Spinal cord (tissue), 10 donors: ENCODE measurements at places on chromosomes 4 and X. TPM values are rescaled to one million over a fixed set of nuclear protein-coding genes. Genes with fewer than 3 reads are reported as not detected.

DNA sequence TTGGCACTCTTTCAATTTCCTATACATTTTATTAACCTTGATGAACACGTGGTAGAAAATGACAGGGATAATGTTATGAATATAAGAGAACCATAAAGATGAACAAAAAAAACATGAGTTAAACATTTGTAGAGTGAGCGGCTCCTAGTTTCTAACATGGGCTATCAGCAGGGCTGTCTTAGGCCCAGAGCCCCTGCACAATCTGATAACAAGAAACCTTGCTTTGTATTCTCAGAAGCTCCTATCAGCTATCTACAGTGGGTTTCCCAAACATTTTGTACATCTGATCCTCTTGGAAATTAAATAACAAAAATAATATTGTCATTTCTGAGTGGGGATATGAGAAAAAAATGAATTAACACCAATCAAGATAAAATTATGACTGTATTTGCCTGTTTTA, 10.6 kb upstream of the RBPJ start:
- no peak for DNase-seq

- DNase-seq = no peak
Observed at GRCh38 chr4:2416564-2417225, 1.8 kb downstream of the ZFYVE28 start.

DNA sequence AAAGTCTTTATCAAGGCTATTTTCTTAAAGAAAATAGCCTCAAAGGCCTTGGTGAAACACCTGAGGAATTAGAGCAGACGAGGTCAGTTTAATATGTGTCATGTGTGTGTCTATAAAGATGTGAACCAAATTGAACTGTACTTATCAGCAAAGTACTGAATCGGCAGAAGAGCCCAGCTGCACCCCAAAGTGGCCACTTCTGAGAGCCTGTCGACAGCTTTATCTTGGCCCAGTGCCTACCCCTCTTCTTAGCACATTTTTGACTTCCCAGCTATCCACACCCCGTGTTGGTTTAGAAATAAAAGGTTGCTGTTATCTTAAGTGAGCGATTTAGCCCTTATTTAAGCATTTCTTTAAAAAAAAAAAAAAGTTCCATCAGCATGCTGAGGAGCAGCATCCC, 329.7 kb downstream of the FBXW7 start:
- DNase-seq = no peak

DNA sequence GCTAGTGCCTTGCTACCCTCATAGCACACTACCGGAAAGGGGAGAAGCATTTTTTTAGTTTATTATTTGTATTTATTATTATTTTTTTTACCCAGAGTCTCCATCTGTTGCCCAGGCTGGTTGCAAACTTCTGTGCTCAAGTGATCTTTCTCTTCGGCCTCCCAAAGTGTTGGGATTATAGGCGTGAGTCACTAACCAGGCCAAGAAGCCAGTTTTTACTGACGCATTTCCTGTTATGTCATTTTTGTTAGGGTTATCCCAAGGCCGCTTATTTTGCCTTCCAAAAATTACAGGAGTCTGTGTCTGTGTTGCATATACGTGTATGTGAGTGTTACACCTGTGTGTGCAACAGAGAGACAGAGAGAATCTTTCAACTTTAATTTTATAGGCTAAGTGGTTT, 404.5 kb downstream of the GBA3 start:
- no peak for DNase-seq

DNA sequence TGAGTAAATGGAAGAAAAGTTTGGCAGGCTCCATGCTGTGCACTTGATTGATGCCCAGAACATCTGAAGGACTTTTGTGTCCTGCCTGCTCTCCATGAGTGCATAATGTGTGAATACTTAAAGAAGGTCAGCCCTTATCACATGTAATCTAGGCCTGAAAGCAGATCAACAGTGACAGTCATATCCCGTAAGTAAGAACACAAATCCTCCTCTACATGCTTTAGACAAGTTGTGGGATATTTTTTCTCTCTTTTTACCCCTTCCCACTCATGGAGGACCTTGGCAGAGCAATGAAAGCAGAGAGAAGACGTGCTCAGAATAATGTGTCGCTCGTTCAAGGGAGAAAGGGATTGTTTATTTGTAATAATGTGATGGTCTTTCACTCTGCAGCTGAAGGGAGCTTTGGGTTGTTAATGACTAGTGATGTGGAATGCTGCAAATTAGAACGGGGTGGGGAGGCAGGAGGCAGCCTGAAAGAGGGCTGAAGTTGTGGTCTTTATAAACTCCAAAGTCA, 286.6 kb downstream of the BMPR1B start:
- peak; percentile 68 for DNase-seq

GRCh38 chr4:48133669-48134068, 381 bp downstream of the TXK start:
- no peak for DNase-seq

DNA sequence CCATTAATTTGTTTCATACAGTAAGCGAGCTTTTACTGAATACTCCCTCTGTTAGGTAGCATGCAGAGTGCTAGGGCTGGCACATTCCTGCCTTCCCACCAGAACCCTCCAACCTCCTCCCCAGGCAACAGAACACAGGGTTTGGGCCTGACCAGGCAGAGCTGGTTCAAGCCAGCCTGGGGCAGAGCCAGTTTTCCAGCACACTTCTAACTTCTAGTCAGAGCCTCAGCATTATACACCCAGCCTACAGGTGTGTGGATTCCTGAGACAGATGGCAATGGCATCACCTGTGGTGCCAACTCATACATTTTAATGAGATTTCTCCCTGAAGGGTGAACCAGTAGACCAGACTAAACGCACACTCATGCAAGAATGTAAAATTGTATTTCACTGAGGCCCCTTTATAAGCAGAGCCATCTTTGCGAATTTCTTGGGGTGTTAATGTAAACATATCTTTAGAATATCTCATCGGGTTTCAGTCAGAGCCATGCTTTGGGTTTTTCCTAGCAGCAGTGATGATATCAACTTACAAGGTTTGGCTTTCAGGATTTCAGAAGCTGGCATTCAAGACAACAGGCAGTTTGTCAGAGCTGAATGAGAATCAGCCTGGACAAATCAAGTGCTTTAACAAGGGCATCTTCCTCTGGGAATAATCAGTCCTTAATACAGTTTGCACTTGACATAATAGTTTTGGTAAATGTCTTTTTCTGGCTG, 92.0 kb downstream of the GATB start:
- no peak for DNase-seq

DNA sequence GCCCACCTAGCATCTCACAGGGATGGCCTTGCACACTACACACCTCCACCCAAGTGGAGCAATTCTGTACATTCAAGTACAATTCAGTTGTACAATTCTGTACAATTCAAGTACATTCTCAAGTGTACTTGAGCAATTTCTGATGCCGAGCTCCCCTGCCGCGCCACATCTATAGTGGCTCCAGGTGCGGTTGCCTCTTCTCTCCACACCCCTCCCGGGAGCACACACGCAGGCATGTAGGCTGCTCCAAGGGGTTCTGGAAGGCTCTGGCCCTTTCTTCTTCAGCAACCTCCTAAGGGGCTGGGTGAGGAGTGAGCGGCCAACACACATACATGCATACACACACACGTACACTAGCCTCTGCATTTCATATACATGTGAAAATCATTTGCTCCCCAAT, 18.9 kb upstream of the DUSP9 start:
- no peak for DNase-seq

GRCh38 chrX:150212672-150213480, 150.2 kb upstream of the MAMLD1 start:
- no peak for DNase-seq

DNA sequence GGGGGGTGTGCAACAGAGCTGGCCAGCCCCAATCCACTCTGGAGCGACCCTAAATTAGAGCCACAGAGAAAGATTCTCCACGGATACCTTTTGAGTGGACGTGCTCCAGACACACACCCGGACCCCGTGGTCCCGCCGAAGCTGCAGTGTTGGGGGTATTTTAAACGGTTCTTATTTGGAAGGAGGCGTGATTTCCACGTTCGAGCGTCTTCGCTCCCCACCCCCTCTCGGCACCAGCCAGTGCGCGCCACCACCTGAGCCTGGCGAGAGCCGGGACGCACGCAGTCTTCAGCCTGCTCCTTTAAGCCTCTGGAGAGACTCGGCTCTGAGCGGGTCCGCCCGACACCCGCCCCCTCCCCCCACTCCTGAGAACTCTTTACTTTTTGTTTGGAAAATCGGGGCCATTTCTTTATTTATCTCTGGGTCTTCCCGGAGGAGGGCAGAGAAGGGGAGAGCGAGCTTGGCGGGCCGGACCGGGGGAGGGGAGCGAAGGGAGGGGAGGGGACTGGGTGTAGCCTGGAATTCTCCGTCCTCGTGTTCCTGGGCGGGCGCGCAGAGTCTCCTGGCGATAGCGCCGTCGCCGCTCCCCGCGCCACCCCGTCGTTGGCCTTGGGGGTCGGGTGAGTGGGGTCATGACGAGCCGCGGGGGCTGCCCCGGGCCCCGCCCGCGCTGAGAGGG, 668 bp upstream of the PTCHD1 start:
- DNase-seq = no peak

- DNase-seq = no peak
Observed at GRCh38 chr4:107740950-107741701, 21.1 kb upstream of the PAPSS1 start.

DNA sequence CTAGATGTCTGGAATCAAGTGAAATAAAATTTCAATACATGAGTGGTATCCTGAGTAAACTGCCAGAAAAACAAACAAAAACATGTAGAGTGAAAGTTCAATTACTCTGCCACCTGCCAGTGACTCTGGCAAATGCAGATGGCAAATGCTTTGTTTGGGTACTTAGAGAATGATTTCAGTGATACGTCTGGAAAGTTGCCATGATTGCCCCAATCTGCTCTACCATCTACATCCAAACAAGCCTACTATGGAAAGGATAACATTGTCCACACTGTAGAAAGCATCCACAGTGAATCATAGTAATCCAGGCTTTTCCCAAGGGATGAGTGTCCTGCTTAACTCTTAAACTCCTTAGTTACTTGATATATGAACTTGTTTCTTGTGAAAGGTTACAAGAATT, 3.4 kb downstream of the SPATA4 start:
- peak; percentile 4 for DNase-seq

DNA sequence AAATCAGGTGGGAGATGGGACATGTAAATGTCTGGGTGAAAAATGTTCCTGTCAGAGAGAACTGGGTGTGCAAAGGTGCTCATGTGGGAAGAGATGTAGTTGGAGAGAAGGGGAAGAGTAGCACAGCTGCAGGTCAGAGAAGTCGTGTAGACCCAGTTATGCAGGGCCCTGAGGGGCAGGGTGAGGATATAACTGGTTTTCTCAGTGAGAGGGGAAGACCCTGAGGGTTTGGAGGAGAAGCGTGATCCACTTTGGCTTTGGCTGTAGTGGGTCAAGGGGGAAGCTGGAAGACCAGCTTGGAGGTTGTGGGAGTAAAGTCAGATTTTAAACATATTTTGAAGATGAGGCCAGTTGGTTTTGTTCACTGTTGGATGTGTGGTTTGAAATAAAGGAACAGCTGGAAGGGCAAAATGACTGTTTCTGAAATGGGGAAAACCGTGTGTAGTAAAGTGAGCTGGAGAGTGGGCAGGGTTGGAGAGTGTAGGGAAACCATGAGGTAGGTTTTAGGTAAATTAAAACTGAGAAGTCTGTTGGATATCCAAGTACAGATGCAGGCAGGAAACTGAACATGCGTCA, 44.2 kb downstream of the NAP1L5 start:
- no peak for DNase-seq

GRCh38 chr4:41746025-41746439, 2.5 kb downstream of the PHOX2B start:
- DNase-seq = no peak

DNA sequence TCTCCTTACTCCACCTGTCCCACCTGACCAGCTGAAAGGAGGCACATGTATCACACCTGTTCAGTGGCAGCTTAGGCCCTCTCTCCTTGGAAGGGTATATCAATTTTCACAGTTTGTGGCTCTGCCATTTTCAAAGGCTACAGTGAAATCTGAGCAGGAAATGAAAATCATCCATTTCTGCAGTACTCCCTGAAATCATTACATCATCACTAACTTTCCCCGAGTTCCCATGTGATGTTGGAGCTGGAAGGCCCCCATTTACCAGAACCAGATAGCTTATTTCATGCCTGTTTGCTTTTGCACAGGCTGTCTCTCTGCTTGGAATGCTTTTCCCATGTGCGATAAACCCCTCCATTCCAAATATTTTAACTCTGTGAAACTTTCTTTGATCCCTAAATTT, 31.0 kb upstream of the STX18 start:
- no peak for DNase-seq

GRCh38 chr4:76377911-76378310, 43.0 kb downstream of the CCDC158 start:
- no peak for DNase-seq

- DNase-seq = no peak
Observed at GRCh38 chr4:87322754-87323153, at the start of gene HSD17B13. HSD17B13 (minus strand) TSS chr4:87322882; CDS start chr4:87322841, 41 bp downstream.

DNA sequence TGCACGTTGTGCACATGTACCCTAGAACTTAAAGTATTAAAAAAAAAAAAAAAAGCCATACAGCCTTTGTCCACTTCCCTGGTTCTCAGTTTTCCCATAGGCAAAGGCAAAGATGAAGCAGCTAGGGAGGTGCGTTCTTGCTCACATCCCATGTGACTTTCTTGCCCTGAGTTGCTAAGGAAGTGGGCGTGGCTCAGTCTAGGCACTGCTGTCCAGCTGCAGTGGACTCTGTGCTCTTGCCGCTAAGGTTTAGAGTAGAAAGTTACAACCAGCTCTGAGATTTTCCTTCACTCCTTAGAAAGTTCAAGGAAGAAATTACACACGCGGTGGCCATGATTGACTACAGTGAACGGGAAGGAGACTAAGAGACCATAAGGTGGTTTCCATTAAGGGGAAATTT, 144.7 kb downstream of the NAA11 start:
- no peak for DNase-seq

- DNase-seq = no peak
Observed at GRCh38 chrX:115311601-115312001, 22.1 kb downstream of the LUZP4 start.

DNA sequence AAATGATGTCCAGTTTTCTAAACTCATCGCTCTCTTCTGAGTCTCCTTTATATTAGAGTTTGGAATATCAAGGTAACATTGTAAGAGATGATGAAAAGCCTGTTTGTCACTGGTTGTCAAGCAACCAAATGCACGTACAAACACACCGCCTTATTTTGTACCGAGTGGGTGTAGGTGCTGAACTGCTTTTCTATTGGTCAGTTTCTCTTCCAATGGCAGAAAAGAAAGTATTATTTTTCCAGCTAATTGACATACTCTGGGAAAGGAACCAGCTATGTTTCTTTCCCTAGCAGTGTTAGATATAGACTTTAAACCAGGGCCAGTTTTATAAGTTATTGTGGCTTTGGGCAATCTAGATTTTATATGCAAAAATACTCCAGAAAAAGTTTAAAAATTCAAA, 6.6 kb upstream of the PPM1K start:
- DNase-seq = no peak

Gene MND1
- polyA plus RNA-seq = 10.5 TPM

Gene MAML3
- 10.0 TPM for polyA plus RNA-seq

Gene COX7B2
- not detected for polyA plus RNA-seq

Gene TRO
- 221 TPM for polyA plus RNA-seq

Gene KLHL4
- polyA plus RNA-seq = 7.0 TPM

Gene SCARB2
- 218 TPM for polyA plus RNA-seq

Gene MYOZ2
- polyA plus RNA-seq = 0.90 TPM

Gene OTC
- 0.21 TPM for polyA plus RNA-seq

Gene TIMM8A
- 14.4 TPM for polyA plus RNA-seq

Gene OTUD6A
- polyA plus RNA-seq = not detected

Gene MGAT4D
- 0.12 TPM for polyA plus RNA-seq

Gene MAOA
- 23.5 TPM for polyA plus RNA-seq

Gene DCHS2
- 3.2 TPM for polyA plus RNA-seq
